Hippocampal formation (tissue), 2 donors: ENCODE measurements at places on chromosomes 6 and 20.
A peak's percentile ranks its signal among the peaks of the same experiment; 100 is the strongest.

- no peak for DNase-seq
Measured at GRCh38 chr20:25464501-25465242, 57.2 kb downstream of the GINS1 start.

DNA sequence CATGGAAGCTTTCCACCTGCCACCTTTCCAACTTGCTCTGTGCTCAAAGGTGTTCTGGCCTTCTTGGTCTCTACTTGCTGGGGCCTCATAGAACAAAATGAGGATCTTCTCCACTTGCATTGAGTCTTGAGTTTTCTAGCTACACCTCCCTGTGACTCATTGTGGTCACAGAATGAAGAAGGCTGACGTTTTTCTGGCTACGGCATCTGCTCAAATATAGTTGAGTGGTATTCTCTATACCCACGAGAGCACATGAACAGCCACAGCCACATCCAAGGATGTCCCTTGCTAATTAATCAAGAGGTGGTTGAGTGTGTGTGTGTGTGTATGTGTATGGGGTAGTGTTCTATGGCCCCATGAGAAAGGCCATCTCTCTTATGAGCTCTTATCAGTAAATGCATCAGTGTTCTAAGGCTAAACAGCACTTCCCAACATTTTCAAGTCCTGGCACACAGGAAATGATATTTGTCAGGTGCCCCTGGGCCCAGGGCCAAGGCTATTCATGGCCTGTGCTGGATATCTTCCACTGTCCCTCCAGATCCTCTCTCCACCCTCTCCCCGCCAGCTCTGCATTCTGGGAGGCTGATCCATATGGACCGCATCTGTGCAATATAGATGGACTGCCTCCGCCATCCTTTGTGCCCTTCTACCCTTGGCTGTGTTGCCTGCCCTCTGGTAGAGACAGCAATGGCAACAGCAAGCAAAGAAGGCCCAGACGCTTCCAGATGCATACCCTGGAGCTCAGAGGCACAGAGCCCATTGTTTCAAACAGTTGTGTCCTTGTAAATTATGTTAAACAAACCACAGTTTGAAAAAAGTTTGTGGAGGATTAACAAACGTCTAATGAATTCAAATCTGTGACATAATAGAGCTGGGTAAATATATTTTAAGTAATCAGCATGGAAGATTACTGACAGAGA lies 150.2 kb downstream of the LRFN2 start:
- peak; percentile 37 for DNase-seq

- no peak for DNase-seq
Measured at GRCh38 chr20:58875111-58875510, 22.6 kb downstream of the GNAS start.

- DNase-seq = no peak
Measured at GRCh38 chr20:24560571-24561491, 91.4 kb downstream of the SYNDIG1 start.

DNA sequence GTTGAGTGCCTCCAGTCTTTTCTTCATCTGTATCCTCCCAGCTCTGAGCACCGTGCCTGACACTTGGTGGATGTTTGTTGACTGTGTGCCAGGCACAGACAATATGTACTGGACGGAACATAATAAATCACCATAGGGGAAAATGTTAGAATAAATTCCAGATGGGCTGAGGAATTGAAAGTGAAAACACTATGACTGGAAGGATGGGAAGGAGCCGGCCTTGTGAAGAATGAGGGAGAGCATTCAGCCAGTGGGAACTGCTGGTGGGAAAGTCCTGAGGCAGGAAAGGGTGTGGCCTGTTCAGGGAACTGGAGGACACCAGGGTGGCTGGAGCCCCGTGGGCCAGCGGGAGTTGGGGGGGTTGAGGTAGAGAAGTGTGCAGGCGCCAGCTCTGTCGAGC lies 75.4 kb downstream of the MTHFD1L start:
- no peak for DNase-seq

GRCh38 chr20:62929051-62929538 lies 2.8 kb upstream of the DIDO1 start:
- DNase-seq = no peak

DNA sequence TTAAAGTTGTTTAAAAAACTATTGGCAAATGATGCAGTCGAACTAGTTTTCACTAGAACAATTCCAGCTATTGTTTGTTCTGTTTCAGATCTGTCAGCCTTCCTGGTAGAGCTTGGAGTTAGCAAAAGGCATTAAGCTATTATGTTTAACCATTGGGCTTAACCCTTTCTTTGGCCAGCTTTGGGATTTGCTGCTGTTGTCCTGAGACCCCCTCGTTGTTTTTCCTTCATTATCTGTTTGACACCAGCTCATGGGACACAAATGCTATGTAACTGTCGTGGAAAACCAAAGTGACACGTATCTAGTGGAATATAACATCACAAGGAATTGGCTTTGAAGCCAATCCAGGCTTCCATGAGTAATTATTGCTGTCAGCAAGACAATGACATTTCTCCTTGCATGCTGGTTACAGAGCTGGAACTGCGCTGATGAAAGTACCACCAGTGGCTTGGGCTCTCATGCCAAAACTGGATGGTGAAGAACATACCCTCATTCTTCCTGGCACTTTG lies 96.0 kb downstream of the EYA2 start:
- no peak for DNase-seq

DNA sequence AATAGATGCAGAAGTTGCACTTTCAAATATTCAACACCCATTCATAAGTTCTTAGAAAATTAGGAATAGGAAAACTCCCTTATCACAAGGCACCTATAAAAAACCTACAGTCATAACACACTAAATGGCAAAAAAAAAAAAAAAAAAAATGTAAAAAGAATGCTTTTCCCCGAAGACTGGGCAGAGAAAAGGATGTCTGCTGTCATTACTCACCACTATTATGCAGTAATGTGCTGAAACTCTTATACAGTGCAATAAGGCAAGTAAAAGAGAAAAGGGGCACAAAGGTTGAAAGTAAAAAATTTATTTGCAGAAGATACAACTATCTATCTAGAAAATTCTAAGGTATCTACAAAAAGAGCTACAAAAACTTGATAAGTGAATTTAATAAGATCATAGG lies 607.8 kb upstream of the ARID1B start:
- DNase-seq = no peak

DNA sequence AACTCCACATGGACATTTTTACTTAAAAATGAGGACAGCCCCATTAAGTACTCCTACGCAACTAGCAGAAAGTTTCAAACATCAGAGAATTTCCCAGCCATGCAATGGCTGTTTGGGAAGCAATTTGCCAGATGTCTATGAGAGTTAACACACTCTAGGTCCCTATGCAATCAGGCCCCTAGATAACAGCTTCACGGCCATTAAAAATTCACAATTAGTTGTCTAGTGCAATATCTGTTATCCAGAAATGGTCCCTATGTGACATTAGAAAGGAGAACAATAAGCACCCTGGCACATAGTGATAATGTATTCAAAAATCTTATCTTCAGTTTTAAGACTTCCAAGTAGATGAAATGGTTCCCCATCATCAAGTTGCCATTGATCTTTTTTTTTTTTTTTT lies 174.3 kb upstream of the NRSN1 start:
- DNase-seq = no peak

GRCh38 chr20:59784365-59784764 lies 149.1 kb downstream of the SYCP2 start:
- no peak for DNase-seq

GRCh38 chr20:62400021-62400420 lies 7.1 kb downstream of the CABLES2 start:
- DNase-seq = no peak

DNA sequence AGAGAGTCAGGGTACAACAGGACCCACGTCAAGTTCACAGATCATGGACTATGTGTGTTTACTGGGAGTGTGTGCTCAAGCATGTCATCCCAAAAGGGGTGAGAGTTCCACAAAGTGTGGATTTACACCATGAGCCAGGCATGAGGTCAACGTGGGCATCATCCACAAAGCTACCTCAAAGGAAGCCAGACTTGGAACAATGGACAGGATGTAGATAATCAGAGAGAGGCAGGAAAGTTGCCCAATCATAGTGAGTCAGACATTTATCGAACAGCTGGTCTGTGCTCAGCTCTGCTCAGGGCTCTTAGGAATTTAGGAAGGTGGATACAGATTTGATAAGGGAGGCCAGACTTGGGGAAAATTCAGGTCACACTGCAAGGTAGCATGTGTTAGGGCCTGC lies 317.2 kb upstream of the CDYL start:
- no peak for DNase-seq

DNA sequence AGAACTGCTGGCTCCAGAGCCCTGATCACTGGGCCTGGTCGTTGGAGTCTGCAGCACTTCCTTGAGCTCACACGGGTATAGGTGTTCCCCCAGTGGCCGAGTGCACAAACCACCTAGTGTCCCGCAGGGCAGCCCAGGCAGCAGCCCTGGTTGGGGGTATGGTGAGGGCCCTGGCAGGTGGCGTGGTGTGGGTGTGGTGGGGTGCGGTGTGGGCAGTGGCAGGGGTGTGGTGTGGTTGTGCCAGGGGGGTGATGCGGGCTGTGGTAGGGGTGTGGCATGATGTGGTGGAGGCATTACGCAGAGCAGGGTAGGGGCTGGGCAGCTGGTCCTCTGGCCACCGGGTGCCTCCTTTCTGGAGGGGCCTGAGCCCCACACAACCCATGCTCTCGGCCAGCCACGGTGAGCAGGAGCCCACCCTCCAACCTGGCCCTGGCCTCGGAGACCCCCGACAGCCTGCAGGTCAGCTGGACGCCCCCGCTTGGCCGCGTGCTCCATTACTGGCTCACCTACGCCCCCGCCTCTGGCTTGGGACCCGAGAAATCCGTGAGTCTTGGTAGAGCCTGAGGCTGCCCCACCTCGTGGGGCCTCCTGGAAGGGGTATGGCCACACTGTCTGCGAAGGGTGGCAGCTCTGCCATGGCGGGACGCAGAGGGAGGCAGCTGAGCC lies 20.5 kb downstream of the COL20A1 start:
- DNase-seq = no peak
